ENCODE measurements at places on chromosomes 5 and 9. TPM values are rescaled to one million over a fixed set of nuclear protein-coding genes. Genes with fewer than 3 reads are reported as not detected.

- H3K4me3 ChIP-seq, result no peak overlapping the region
- no peak for DNase-seq
- H3K27me3 ChIP-seq, result no peaks in the 10 kb centered on the region
- no peak overlapping the region for H3K27ac ChIP-seq
Measured at GRCh38 chr9:20032413-20033006, 243.7 kb upstream of the SLC24A2 start.

The PDLIM4 gene
- 67.2 TPM for total RNA-seq

DNA sequence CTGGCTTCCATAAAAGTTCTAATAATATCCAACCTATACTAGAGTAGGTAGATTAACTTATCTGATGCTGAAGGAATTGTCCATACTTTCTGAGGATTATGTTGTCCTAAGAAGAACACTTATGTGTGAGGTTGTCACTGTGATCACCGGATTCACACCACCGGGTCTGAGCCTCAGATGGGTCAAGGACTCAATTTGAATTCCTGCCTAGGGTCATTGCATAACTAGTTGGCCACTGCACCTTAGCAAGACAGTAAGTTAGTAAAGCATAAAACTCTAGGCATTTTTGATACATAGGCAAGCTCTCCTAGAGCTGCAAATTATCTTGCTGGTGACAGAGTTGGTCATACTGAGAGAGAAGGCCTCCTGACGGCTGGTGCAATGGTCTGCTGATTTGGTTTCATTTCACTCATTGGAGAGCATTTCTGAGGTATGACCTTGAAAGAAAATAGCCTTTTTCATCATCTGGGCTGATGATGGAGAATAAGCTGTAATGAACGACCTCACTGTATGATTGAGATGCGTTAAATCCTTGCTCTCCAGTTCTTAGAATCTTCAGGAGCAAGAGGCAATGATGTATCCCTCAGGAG lies 72.0 kb upstream of the CKMT2 start:
- H3K4me3 ChIP-seq, result no peak overlapping the region
- H3K36me3 ChIP-seq, result no peaks in the 10 kb centered on the region
- H3K4me1 ChIP-seq, result no peaks in the 10 kb centered on the region
- DNase-seq, result no peak
- H3K27me3 ChIP-seq, result no peaks in the 10 kb centered on the region

DNA sequence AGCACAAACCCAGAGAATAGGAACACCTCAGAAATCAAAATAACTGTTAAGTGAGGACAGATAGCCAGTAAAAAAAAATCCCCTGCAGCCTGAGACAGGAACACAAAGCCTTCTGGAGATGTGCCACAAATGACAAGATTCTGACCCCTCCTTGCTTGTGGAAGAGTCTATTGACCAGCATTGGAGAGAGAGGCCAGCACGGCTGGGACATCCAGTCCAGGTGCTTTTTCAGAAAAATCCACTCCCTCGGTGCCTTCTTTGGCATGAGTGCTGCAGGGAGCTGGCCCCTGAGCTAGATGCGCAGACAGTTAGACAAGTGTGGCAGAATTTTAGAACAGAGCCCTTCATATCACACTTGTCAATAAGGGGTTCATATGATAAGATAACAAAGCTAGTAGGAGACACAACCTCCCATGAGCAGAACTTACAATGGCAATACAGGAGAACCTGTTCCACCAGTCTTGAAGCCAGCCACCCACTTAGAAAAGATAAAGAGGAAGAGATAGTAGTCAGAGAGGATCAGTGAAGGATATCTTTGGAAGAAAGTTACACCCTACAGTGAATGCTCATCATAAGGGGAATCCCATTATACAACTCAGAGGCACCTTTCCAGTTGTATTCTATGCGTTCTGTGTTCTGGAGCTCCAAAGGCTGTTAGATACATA lies 298.4 kb downstream of the TLE1 start:
- DNase-seq, result no peak
- H3K4me1 ChIP-seq, result peaks cover 10% of the 10 kb centered on the region
- no peak overlapping the region for H3K4me3 ChIP-seq
- no peaks in the 10 kb centered on the region for H3K27me3 ChIP-seq

The ANGPTL2 gene
- 163 TPM for total RNA-seq

DNA sequence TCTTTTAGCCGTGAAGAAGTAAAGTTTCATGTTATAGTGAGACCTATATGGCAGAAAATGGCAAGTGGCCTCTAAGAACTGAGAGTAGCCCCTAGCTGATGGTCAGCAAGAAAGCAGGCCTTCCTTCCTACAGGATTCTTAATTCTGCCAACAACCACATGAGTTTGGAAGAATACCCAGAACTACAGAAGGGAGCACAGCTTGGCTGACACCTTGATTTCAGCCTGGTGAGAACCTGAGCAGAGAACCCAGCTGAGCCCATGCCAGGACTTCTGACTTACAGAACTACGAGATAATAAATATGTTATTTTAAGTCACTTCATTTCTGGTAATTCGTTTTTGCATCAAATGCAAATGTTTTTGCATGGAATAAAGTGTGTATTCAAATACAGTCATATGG lies 5.9 kb upstream of the FBXL17 start:
- H3K36me3 ChIP-seq, result no peaks in the 10 kb centered on the region
- H3K4me3 ChIP-seq, result no peak overlapping the region
- DNase-seq, result no peak

GRCh38 chr9:107447834-107448233 lies 41.7 kb downstream of the KLF4 start:
- no peak overlapping the region for H3K27ac ChIP-seq
- H3K27me3 ChIP-seq, result no peaks in the 10 kb centered on the region
- H3K4me3 ChIP-seq, result no peak overlapping the region

DNA sequence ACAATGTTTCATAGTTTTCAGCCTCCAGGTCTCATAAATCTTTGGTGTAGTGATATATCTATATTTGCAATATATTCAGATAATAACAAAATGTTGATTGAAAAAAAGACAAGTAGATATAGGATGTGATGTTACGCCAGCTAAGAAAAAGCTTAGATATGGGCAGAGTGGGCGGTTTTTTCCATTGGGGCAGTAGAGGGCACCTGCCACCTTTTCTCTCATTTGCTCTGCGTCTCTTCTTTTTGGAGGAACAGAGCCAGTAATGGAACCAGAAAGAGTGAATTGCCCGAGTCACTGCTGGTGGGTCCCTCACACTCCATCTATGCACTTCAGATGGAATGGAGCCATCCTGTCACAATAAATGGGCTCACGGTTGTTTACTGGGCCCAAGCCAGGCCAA lies 62.1 kb upstream of the FANCC start:
- H3K27ac ChIP-seq, result no peak overlapping the region
- H3K4me3 ChIP-seq, result no peak overlapping the region
- no peak for DNase-seq
- H3K4me1 ChIP-seq, result peaks cover 8% of the 10 kb centered on the region
- H3K27me3 ChIP-seq, result no peaks in the 10 kb centered on the region

- H3K36me3 ChIP-seq, result peaks cover 7% of the 10 kb centered on the region
- H3K4me1 ChIP-seq, result peaks cover 6% of the 10 kb centered on the region
- no peaks in the 10 kb centered on the region for H3K27me3 ChIP-seq
Measured at GRCh38 chr5:151047814-151048425, 27.5 kb downstream of the GPX3 start.

- no peak overlapping the region for H3K27ac ChIP-seq
- peaks cover 25% of the 10 kb centered on the region for H3K36me3 ChIP-seq
- no peaks in the 10 kb centered on the region for H3K27me3 ChIP-seq
- DNase-seq, result no peak
Measured at GRCh38 chr9:114051281-114051680, 26.8 kb downstream of the AMBP start.

- no peak overlapping the region for H3K4me3 ChIP-seq
- no peak for DNase-seq
- no peaks in the 10 kb centered on the region for H3K36me3 ChIP-seq
Measured at GRCh38 chr5:129691220-129691619, 56.7 kb upstream of the MINAR2 start.

DNA sequence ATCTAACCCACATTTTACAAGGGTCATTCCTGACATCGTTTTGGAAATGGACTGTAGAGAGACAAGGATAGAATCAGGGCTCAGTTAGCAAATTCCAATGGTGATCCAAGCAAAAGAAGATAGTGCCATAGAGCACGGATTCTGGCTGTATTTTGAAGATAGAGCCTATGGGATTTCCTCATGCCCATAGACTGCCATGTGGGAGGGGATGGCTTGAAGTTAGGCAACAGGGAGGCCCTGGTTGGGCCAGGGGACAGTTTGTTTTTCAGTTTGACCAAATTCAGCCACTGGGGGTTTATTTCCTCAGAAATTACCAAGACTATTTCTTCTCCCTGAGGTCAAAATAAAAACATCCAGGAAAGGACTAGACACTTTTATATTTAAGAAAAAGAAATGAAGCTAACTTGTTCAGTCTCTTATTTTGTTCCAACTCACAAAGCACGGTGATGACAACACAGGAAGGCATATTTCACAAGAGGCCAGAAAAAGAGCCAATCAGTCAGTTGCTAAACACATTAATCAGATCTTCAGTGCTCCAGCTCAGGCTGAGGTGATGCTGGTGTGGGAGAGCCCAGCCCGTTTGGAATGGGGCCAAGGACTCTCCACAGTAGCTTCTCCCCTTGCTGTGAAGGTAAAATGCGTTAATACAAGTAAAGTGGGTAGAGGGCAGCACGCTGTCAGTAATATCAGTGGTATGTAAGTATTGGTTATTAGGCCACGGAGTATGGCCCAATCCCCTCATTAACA lies 4.4 kb upstream of the DCTN4 start:
- H3K4me1 ChIP-seq, result peaks cover 5% of the 10 kb centered on the region
- no peaks in the 10 kb centered on the region for H3K27me3 ChIP-seq
- H3K36me3 ChIP-seq, result no peaks in the 10 kb centered on the region

- H3K27me3 ChIP-seq, result no peaks in the 10 kb centered on the region
- H3K4me1 ChIP-seq, result no peaks in the 10 kb centered on the region
- H3K36me3 ChIP-seq, result no peaks in the 10 kb centered on the region
- no peak overlapping the region for H3K4me3 ChIP-seq
Measured at GRCh38 chr9:106784076-106784475, 78.9 kb upstream of the ZNF462 start.

DNA sequence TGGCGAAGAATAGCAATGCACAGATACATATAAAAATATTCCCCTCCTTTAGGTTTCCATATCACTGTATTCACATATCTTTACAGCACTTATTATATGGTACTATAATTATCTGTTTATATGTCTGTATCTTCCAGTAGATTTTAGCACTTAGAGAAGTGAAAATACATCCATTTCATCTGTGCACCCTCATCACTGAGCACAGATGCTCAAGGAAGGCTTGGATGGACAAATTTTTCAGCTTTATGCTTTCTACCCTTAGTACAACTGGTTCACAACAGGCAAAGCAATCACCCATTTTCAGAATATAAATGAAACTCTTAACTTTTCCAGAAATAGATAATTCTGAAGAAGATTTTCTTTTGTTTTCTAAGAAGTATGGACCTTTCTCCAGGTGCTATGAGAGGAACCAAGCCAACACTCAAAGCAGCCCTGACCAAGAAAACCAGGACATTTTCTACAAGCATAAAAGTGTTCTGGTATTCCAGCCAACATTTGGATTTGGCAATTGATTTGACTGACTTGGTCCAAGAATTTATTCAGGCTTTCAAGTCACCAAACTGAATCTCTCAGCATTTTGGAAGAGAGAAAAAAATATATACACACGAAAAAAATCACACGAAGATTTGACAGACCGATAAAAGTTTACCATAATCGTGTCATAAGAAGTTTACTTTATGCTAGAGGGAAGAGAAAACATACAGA lies 170.2 kb upstream of the CD180 start:
- no peak overlapping the region for H3K4me3 ChIP-seq
- no peak overlapping the region for H3K27ac ChIP-seq
- no peak for DNase-seq
- H3K4me1 ChIP-seq, result no peaks in the 10 kb centered on the region
- H3K27me3 ChIP-seq, result no peaks in the 10 kb centered on the region

DNA sequence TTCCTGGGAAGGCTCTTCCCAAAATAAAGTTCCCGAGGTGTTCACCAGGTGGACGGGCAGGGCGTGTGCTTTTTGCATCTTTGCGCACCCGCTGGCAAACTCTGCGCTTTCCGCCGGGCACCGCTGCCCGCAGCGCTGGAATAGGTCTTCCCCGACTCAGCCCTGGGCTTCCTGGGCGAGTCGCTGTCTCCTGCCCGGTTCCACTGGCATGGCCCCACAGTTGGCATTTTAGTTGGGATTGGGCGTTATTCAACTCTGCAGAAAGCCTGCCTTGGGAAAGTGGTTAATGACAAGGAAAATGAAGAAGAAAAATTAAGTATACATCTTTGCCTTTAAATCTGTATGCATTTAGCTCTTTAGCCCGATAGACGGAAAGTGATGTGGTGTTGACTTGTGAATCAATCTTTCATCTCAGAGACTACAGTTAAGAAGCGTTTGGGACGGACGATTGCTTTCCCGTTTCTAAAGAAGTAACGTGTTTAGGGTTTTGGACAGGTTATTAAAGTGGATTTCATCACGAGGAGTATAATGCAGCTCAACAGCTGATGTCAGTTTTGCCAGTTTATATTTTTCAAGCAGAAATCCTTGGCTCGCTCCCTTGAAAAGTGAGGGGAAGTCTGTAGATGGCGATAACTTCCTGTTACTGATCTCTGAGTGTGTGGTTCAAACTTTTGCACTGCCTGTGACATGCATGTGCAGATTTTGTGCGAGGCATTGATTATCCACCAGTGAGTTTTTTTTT lies 946 bp downstream of the ADCY2 start:
- no peaks in the 10 kb centered on the region for H3K4me1 ChIP-seq
- H3K4me3 ChIP-seq, result no peak overlapping the region
- H3K27me3 ChIP-seq, result peaks cover 6% of the 10 kb centered on the region
- no peak overlapping the region for H3K27ac ChIP-seq

GRCh38 chr5:5497152-5497788 lies 74.8 kb downstream of the ICE1 start:
- no peak overlapping the region for H3K4me3 ChIP-seq
- no peaks in the 10 kb centered on the region for H3K4me1 ChIP-seq
- H3K27me3 ChIP-seq, result peaks cover 3% of the 10 kb centered on the region
- H3K36me3 ChIP-seq, result no peaks in the 10 kb centered on the region

DNA sequence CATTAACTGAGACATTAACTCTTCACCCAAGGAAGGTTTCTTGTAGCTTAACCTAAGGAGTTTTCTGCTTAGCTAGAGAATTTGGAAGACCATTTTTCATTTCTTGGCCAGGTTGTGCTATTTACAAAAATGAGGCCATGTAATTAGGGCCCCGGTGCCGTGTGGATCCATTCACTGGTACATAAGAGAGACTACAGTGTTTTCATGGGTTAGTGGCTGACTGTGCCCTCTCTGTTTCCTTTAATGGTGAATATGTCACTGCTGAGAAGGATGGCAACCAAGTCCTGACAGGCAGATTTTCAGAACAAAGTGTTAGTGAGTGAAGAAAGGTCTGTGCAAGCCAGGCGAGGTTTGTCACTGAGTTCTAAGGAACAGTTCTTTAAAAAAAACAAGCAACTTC lies 15.4 kb downstream of the MEGF10 start:
- no peak for DNase-seq
- no peak overlapping the region for H3K27ac ChIP-seq
- H3K27me3 ChIP-seq, result peaks cover 4% of the 10 kb centered on the region
- no peak overlapping the region for H3K4me3 ChIP-seq
- H3K36me3 ChIP-seq, result no peaks in the 10 kb centered on the region
- no peaks in the 10 kb centered on the region for H3K4me1 ChIP-seq

GRCh38 chr5:79742549-79743136 lies 53.0 kb downstream of the CMYA5 start:
- no peaks in the 10 kb centered on the region for H3K27me3 ChIP-seq
- H3K27ac ChIP-seq, result no peak overlapping the region
- no peaks in the 10 kb centered on the region for H3K4me1 ChIP-seq
- DNase-seq, result no peak
- H3K4me3 ChIP-seq, result no peak overlapping the region
- H3K36me3 ChIP-seq, result no peaks in the 10 kb centered on the region

GRCh38 chr5:138721979-138722378 lies 31.2 kb upstream of the CTNNA1 start:
- no peak overlapping the region for H3K4me3 ChIP-seq
- no peaks in the 10 kb centered on the region for H3K4me1 ChIP-seq
- no peaks in the 10 kb centered on the region for H3K36me3 ChIP-seq
- no peaks in the 10 kb centered on the region for H3K27me3 ChIP-seq
- H3K27ac ChIP-seq, result no peak overlapping the region
